ENCODE measurements at places on chromosomes 2 and 18.

DNA sequence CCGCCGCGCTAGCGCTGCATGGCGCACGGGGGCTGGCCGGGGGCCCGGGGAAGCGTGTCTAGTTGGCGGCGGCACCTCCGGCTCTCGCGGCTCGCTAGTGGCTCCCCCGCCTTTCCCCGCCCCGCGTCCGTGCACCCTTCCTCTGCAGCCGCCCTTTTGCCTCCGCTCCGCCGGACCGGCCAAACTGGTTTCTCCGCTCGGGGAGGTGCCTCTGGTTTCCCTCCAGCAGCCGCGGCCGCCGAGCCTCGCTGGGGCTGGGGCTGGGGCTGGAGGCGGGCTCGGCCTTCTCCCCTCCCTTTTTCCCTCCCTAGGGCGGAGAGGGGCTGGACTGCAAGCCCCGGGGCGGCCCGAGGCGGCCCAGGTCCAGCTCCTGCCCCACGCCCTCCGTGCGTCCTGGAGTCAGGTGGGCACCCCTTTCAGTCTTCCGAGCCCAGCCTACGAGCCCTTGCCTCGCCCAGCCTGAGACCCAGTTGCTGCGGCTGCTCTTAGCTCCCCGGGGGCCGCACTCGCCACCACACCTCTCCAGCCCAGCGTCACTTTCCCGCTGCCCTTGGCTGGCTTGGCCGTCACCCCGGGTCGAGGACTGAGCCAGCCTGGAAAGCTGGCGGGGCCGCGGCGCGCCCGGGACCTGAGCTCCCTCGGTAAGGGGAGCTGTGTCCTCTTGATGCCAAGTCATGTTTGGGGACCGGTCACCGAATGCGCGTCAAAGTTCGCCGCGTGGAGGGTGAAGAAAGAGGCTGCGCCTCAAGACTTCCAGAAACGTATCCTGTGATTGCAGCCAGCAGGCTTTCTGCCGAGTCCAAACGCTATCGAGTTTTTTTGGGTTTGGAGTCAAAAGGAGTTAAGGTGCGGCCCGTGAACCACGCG lies at the start of gene ATP8B1:
Gene ATP8B1 (minus strand): TSS at position 213 of the 867 bp plus-strand sequence. CDS start 71,508 bp downstream, outside the sequence.
- peak; percentile 71 for DNase-seq

DNA sequence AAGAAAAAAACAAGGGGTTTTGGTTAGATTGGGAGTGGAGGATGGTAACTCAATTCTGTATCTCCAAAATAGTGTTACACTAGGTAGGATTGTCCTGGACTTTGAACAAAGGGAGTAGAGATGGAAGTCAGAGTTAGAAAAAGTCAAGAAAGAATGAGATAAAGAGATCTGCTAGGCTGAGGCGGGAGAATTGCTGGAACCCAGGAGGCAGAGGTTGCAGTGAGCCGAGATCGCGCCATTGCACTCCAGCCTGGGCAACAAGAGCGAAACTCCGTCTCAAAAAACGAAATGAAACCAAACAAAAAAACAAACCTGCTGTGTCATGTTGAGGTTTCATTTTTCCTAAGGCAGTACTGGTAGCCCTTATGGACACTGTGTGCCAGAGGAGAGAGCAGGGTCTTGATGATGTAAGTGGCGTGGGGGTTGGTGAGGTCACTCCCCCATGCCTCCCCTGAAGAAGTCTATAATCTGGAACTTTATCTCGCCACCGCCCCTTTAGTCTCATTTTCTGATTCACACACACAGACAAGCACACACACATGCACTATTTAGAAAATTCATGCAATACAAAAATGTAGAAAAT lies 10.5 kb downstream of the DRC1 start:
- DNase-seq: no peak

GRCh38 chr18:50218432-50219197 lies 23.7 kb upstream of the MYO5B start:
- DNase-seq: no peak

DNA sequence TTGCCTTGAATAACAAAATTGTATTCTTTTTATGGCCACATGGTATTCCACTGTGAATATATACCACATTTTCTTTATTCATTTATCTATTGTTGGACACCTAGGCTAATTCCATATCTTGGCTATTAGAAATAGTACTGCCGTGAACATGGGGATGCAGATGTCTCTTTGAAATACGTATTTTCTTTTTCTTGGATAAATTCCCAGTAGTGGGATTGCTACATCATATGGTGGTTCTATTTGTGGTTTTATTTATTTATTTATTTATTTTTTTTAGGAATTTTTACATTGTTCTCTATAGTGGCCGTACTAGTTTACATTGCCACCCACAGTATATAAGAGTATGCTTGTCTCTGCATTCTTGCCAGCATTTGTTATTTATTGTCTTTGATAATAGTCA lies 679.8 kb upstream of the NRXN1 start:
- no peak for DNase-seq

DNA sequence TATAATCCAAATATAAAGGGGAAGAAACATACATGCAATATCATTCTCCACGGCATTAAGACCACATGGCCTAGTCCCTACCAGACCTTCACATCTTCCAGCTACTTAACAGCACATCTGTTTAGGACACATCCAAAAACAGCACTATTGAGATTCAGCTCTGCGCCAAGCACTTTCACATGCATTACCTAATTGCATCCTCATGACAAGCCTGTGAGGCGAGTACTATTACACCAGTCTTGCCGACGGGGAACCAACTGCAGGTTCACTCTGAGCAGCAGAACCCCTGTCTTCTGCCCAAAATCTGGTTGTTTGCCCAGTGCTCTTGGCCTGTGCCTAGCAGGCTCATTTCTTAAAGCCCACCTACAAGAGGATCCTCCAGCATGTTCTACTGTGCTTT lies 66.7 kb downstream of the AAK1 start:
- DNase-seq: no peak

Data from NCI-H345 (cell line).